ENCODE measurements at places on chromosomes 3 and 15.

DNA sequence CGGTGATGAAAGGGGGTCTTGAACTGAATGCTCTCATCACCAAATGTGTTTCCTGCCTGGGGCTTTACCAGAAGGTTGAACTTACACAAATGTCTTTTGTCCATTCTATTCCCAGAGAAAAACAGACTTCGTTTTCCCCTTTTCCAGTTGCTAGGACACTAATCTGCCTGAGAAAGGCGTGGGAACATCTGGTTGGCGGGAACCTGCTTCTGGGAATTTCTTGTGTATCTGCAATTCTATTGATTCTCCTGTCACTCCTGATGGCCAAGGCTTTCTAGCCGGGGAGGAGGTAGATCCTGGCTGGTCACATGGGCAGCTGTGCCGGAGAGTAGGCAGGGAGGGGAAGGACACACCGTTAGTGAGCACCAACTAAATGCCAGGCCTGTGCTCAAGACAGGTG lies 31.1 kb upstream of the CCDC174 start:
- no peak for DNase-seq

- no peak for DNase-seq
Observed at GRCh38 chr15:27956285-27956684, 142.8 kb downstream of the OCA2 start.

GRCh38 chr3:112651516-112651915 lies 10.6 kb upstream of the CCDC80 start:
- no peak for DNase-seq

GRCh38 chr3:187456250-187456649 lies 88.1 kb downstream of the RTP4 start:
- DNase-seq = peak; percentile 83

DNA sequence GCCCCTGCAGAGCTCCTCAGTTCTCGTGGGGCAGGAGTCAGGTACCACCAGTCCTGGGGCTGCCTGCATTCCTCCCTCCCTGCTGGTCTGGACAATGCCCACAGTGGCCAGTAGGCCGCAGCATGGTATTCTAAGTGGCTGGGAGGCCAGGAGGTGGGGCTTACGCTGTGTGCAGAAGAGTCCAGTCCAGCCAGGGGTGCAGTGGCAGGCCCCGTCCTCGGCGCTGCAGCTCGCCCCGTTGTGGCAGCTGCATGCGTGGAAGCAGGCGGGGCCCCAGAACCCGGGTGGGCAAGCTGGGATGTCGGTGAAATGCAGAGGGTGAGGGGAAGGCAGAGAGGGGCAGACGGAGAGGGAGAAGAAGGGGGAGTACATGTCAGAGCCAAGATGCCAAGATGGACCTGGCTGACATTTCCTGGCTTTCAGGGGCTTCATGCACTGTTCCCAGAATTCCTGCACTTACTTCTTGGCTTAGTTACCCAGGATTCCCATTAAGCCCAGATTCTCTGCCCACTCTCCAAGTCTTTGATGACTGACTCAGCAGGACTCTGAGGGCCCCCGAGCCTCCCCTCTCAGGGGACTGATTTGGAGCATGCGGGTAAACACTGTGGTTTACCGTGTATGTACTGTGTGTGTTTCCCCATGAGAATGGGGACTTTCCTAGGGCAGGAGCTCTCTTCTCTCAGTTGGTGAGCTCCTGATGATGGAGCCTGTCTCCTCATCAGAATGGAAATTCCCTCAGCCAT lies 47.5 kb downstream of the RAB11A start:
- peak; percentile 63 for DNase-seq

DNA sequence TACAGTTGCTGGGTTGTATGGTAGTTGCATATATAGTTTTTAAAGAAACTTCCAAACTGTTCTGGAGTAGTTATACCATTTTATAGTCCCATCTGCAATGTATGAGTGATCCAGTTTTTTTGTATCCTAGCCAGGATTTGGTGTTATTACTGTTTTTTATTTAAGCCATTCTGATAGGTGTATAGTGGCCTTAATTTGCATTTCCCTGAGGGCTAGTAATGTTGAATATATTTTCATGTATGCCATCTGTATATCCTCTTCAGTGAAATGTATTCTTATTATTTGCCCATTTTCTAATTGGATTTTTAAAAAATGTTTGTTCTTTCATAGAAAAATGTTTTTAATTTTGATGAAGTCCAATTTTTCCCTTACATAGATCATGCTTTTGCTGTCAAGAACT lies 29.2 kb downstream of the PXK start:
- DNase-seq = no peak

GRCh38 chr15:45829336-45830153 lies 194.7 kb downstream of the SQOR start:
- no peak for DNase-seq

DNA sequence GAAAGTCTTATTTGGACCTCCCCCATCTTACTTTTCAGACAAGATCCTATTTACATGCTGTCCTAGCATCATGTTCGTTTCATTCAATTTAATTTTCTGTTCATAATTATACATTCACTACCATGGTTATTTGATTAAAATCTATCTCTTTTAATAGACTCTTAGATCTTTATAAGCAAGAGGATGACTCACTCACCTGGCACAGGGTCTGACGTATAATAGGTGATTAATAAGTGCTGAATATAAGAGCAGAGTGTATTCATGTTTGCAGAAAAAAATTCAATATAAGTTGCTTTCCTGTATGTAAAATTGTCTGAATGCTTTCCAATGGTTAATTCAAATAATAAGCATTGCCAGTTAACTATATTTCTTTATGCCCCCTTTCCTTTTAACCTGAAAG lies 165.5 kb upstream of the CBLB start:
- no peak for DNase-seq

DNA sequence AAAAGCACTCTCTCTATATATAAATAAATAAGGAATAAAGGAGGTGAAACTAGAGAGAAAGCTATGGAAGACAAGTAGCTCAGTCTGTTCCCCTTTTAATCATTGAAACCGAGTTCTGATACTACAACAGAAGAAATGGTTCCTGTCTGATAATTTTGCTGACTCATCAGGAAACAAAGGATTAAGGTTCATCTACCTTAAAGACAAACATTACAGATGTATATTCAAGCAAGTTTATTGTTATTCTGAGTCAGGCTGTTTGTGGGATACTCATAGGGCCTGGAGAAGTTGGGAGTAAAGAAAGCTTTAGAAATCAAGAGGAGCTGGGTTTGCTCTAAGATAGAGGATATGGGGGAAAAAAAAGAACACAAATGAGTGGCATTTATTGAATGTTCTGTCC lies 566.0 kb downstream of the ROBO2 start:
- DNase-seq = no peak

GRCh38 chr3:185984203-185984602 lies 46.4 kb upstream of the TRA2B start:
- DNase-seq = no peak

GRCh38 chr3:46215810-46216414 lies 7.8 kb upstream of the CCR1 start:
- no peak for DNase-seq

GRCh38 chr15:60733196-60733595 lies 254.3 kb upstream of the ICE2 start:
- DNase-seq = no peak

DNA sequence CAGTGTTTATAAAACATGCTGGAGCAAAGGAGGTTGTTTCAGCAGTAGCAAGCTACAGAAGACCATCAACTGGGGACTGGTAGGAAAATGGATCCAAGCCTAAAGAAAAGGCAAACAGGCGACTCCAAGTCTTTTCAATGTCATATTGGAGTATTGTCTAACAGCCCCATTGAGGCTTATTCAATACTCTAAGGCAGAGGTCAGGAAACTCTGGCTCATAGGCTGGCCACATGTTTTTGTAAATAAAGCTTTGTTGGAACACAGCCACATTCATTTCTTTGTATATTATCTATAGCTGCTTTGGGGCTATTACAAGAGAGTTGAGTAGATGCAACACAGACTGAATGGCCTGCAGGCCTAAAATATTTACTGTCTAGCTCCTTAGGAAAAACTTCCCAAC lies 77.5 kb downstream of the RPL22L1 start:
- no peak for DNase-seq

DNA sequence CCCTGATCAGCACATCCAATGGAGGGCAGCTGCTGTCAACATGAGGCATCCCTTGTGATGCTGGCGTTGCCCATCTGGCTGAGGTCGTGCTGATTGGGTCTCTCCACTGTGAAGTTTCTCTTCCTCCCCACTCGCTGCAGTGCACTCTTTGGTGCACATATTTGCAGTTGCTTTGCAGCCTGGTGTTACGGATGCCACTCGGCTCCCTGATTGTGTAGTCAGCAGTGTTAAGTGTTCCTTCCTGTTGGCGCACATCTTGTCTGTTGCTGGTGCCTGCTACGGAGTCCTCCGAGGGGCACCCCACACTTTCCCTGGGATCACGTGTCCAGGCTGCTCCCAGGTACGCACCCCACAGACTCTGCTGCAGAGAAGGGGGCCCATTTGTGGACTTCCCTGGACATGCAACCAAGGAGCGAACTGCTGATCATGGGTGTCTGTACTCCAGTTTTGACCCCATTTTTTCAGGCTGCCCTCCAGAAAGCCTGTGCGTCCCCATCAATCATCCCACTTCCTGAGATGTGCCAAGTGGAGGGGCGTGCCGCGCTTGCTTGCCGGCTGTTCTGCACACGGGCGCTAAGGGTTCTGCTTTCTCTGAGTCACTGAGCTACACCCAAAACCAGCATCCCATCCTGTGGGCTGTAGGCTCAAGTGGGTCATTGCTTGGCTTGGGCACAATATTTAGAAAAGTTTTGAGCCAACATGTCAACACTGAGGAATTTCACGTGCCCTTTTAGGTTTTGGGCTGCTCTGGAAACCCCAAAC lies 98.6 kb downstream of the FBLN2 start:
- no peak for DNase-seq

DNA sequence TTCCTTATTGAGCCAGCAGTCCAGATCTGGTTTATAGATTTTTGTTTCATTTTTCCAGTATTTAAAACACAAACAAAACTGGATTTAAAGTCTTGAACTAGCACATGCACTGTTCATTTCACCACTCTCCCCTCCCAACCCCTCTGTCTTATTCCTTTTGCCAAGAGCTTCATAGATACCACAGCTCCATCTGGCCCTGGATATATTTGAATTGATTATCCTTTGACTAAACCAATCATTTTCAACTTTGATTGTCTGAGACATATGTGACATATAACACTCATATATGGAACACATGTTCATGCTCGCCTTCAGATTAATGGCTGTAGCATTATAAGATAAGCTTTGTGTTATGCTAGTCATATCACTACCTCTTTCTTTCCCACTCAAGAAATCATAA lies 376.6 kb upstream of the NAALADL2 start:
- DNase-seq = no peak

DNA sequence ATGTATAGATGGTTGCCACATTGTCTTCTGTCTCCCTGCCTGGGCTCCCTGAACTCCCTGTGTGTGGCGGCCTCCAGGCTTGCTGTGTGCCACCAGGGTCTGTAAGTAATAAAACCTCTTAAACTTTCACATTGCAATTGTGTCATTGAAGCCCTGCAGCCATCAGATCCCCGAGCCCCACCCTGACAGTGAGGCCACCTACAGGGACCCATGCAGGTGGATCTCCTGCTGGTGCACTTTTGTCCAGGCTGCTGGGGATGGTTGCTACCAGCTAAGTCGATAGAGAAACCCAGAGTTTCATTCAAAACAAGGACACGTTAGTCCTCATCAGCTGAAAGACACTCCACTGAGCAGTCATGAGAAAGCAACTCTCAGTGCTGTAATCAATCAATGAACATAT lies 133.6 kb upstream of the PRICKLE2 start:
- no peak for DNase-seq

DNA sequence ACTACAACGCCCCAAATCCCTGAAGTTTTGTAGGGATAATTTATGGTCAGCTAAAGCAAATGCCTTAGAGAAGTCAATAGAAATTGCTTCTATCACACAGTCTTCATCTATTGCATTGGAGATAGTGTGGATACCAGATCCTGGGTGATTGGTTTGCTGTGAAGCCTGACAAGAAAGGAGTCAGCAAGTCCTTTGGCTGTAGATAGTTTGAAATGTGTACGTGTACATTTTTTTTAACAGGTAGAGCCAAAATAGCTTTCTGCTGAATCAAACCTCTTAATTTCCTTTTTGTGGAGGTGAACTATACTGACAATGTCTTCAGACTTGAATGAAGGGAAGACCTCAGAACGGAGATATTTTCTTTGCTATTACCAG lies 312.3 kb downstream of the ZBBX start:
- no peak for DNase-seq

DNA sequence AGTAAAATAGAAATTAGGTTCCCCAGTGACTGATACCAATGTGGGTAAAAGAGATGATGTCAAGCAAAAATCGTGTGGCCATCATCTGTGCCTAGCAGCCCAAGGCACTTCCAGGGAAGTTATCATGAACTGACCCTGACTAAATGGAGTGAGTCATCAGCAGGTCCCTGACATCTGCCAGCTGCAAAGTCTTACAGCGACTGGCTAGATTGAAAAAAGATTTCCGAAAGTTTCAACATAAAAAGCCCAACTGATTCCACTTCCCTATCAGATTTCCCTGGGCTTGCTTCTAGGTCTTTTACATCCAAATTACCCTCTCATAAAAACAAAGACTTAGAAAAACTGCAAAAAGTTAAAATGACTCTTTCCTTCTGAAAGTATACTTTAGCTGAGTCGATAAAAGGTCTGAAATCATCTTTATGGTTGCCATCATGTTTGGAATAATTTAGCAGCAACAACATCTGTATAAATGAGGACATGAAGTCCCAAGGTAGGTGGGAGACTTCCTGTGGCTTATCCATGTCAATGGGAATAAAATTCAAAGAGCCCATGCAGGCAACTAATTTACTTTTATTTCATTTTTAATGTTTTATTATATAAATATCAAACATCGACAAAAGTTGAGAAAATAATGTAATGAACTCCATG lies 342.8 kb downstream of the ERC2 start:
- no peak for DNase-seq

DNA sequence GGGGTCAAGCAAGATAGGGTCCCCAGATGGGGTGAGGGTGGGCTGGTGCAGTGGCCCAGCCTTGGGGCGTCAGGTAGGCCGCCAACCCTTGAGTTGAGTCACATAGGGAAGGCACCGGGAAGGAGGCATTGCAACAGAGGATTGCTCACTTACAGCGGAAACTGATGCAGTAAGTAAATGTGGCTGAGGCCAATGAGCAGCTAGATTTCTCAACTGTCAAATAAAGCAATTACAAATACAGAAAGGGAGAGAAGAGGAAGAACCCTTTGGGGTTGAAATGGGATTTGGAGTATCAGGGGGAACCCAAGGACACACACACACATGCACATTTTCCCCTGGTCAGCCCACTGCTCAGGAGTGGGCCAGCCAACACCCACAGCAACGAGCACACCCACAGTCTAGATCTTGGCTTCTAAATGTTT lies 44.0 kb downstream of the CHSY1 start:
- DNase-seq = no peak

GRCh38 chr3:6994081-6994668 lies 133.3 kb downstream of the GRM7 start:
- DNase-seq = no peak
